ENCODE measurements at places on chromosomes 12 and 14. TPM values are rescaled to one million over a fixed set of nuclear protein-coding genes. Genes with fewer than 3 reads are reported as not detected.

The SLC22A17 gene
- 18.3 TPM for total RNA-seq

The AJUBA gene
- 75.0 TPM for total RNA-seq

The DPF3 gene
- total RNA-seq = 1.6 TPM

The CIROP gene
- total RNA-seq = not detected

The GUCY2C gene
- total RNA-seq = 0.11 TPM

The CCDC175 gene
- not detected for total RNA-seq

The NID2 gene
- total RNA-seq = 120 TPM

The CCDC196 gene
- total RNA-seq = not detected

The CLIP1 gene
- total RNA-seq = 98.7 TPM

The HOXC9 gene
- total RNA-seq = 9.8 TPM
